ENCODE measurements at places on chromosomes 7 and 10.

GRCh38 chr7:70008466-70008865 lies 410.2 kb downstream of the AUTS2 start:
- DNase-seq, result no peak

- no peak for DNase-seq
Observed at GRCh38 chr7:27925573-27926201, 185.7 kb downstream of the TAX1BP1 start.

GRCh38 chr10:119633538-119634218 lies 17.5 kb upstream of the BAG3 start:
- no peak for DNase-seq

DNA sequence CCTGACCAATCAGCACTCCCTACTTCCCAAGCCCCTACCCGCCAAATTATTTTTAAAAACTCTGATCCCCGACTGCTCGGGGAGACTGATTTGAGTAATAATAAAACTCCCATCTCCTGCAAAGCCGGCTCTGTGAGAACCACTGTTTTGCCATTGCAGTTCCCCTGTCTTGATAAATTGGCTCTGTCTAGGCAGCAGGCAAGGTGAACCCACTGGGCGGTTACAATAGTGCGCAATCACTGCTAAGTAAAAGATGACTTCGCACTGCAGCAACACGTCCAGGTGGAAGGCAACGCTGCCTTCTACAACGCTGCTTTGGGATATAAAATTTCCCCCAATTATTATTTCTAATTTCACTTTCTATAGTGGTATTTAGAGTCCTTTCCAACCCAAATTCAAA lies 8.9 kb downstream of the SLC37A3 start:
- no peak for DNase-seq

DNA sequence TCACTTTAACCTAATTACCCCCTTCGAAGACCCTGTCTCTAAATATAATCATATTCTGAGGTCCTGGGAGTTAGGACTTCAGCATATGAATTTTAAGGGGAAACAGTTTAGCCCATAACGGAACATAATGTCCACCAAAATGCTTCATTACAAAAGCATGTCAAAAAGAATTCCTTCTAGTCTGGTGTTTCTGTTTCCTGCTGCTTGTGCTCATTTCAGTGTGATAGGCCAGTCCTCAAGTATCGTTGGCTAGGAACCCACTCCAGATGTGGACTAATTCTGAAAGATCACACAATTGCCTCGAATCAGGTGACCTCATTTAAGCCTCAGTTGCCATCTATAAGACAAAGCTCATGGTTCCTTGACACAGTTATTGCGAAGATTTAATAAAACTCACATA lies 29.6 kb downstream of the INPP5F start:
- no peak for DNase-seq

DNA sequence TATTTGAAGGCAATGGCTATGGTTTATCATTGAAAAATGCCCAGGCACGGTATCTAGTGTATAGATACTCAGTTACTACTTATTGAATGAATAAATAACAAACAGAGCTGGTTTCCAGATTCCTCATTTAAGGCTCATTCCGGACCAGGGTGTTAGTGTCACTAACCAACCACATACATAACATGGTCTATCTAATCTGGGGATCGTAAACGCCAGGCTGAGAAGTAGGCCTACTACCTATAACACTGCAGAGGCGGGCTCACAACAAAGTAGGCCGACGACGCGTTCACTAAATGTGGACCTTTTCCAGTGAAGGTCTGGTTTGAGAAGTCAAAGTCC lies 423 bp downstream of the LSM5 start:
- DNase-seq, result no peak
